HEK293T (cell line): ENCODE measurements at places on chromosomes 16 and 17.

GRCh38 chr16:81497690-81498089 is 53.1 kb downstream of the CMIP start:
- DNase-seq: no peak

DNA sequence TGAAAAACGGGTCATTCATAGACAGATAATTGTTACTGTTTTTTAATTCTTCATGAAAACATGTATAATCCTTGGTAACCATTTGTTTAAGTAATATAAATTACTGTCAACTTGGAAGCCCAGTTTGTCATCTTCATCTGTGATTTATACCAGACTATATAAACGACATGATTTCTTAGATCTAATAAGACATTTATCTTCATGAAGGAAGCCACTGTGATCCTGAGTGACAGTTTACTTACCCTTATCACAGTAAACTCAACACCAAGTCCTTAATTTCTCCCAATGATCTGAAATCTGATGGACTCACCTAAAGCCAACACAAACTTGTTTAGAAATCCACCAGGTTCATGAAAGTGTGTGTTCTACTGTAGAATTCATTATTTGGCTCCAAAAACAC is 91.3 kb downstream of the SKAP1 start:
- DNase-seq: no peak

GRCh38 chr17:63698886-63699637 is 863 bp downstream of the LIMD2 start:
- DNase-seq: no peak

DNA sequence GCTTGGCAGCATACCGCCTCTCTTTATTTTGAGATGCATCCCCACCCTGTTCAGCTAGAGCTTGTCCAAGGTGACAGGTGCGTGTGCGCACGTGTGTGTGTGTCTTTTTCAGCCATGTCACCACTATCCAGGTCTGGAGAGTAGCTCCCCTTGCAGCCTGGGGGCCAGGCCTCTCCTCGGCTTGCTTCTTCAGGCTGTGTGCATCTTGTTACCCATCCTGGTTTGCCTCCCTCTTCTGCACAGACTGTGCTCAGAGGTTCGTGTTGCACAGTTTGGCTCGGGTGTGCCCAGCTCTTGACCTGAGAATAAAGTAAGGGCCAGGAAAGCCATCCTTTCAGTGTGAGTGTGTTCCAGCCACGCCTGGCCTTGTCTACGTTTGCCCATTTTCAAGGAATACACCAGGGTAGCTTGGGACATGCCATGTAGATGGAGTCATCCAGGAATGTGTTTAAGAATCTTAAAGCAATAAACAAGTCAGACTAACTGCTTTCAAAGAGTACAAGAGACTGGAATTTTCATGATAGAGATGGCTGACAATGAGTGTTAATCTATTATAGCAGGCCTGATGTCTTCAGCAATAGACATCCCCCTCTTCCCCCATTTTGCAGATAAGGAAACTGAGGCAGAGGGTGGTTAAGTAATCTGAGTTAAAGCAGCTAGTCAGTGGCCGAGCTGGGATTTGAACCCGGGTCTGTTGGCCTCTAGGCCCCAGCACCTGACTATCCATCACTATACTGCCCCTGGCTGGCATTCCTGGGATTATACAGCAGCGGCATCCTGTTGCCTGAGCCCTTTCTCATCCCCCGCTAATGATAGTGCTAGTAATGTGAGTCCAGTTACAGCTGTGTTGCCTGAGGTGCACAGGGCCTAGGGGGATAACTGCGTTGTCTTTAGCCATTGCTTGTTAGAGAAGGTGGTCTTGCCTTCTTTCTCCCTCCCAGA is 77.9 kb downstream of the KSR1 start:
- no peak for DNase-seq
